Activated naive CD4-positive, alpha-beta T cell treated with anti-CD3 and anti-CD28 coated beads, Interleukin-2, amount 10 ng/mL, durations not matched to agents 5 hours and 36 hours (primary cell): ENCODE measurements at places on chromosomes 7 and 10. TPM values are rescaled to one million over a fixed set of nuclear protein-coding genes. Genes with fewer than 3 reads are reported as not detected.

The FEZF1 gene
- total RNA-seq = not detected

The SHH gene
- total RNA-seq = not detected

The SPDYE8 gene
- not detected for total RNA-seq

The INSIG1 gene
- 133 TPM for total RNA-seq

The TAS2R4 gene
- 0.70 TPM for total RNA-seq

The DNAJC12 gene
- total RNA-seq = 1.1 TPM

The IGF2BP3 gene
- total RNA-seq = 0.41 TPM

The SLC26A4 gene
- total RNA-seq = 0.51 TPM

The SPDYE9 gene
- total RNA-seq = not detected
